Hindlimb muscle (tissue), 1 donor: ENCODE measurements at places on chromosomes 11 and 22. TPM values are rescaled to one million over a fixed set of nuclear protein-coding genes. Genes with fewer than 3 reads are reported as not detected.

Gene NOX4
- 2.9 TPM for polyA plus RNA-seq

Gene NELL1
- 3.2 TPM for polyA plus RNA-seq

Gene HEPN1
- 0.26 TPM for polyA plus RNA-seq

Gene ABCC8
- polyA plus RNA-seq, result 3.5 TPM

Gene TSGA10IP
- polyA plus RNA-seq, result 0.32 TPM

Gene IL17REL
- not detected for polyA plus RNA-seq

Gene TSPAN32
- 5.3 TPM for polyA plus RNA-seq

DNA sequence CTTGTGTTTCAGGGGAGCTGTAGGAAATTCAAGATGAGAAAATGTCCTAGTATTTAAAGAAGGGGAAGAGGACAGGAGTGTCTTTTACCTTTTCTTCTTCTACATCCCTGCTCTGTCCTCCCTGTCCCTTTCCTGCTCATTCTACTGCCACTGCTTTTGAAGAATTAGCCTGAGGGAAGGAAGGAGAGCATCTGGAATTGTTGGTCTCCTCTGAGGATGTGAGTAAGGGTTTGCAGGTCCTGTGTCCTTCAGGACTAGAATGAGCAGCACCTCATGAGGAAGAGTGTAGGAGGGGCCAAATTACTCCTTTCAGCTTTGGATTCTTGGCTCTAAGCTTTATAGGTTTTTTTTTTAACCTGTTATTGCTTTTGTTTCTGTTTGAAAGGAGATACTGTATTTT, 24.2 kb downstream of the SNU13 start:
- DNase-seq, result no peak

DNA sequence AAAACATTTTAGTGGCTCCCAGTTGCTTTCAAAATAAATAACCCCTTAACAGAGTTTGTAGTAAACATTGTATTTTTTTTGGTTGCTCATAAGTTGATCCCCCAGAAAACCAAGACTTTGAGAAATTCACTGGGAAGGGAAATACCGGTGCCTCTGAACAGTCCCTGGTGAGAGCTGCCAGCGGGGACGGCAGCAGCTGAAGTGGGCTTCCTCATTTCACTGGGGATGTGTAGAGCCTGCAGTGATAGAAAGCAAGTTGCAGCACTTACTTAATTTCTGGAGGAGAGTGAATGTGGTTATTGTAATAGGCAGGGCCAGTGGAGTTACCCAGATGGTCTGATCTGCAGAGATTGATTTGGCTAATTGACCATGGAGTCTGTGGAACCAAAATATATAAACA, 18.6 kb upstream of the MCHR1 start:
- no peak for DNase-seq

DNA sequence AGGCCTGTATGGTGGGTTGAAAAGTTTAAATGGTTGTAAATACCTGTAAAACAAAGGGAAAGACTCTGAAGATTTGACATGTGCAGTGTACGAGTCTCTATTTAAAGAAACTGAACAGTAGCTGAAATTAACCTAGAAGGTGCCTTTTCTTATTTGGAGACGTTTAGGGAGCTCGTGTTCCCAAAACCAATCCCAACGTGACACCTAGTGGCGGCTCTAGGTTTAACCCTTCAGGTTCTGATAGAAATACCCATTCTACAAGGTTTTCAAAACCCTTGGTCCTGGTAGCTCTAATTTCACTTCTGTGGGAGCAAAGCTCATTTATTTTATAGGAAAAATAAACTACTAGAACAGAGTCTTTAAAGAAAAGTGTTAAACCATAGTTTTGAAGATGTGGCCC, 258.3 kb downstream of the LRRC4C start:
- peak; percentile 2 for DNase-seq

DNA sequence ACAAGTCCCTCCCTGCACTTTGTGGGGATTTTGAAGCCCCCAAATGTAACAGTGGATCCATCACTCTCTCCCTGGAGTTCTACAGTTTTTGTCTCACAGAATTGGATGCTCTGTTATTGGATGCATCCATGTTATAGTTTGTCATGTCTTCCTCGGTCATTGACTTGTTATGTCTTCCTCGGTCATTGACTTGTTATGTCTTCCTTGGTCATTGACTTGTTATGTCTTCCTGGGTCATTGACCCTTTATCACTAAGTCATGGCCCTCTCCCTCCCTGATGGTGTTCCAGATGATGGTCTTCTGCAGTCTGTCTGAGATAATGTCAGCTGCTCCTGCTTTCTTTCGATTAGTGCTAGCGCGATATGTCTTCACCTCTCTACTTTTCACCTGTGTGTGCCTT, 981.5 kb downstream of the BRD1 start:
- DNase-seq, result no peak

DNA sequence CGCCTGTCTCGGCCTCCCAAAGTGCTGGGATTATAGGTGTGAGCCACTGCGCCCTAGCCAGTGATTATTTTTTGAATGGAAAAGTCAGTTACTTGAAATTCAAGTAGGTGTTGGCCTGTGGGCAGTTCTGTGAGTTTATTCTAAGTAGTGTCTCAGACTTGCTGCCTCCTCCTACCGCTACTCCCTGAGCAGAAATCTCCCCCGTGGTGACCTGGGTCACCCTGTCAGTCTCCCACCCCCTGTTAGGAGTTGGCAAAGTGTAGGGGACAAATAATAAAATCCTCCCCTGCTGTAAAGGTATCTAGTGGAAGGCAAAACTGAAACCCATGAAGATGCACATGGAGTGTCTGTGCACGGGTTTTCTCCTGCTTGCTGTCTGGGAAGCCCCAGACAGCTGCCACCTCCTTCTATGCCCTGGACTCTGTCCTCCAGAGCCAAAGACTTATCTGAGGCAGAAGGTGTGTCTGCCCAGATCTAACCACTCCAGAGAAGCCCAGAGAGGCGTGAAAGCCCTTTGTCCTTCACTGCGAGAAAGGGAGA, 26.3 kb downstream of the SNAP29 start:
- no peak for DNase-seq

DNA sequence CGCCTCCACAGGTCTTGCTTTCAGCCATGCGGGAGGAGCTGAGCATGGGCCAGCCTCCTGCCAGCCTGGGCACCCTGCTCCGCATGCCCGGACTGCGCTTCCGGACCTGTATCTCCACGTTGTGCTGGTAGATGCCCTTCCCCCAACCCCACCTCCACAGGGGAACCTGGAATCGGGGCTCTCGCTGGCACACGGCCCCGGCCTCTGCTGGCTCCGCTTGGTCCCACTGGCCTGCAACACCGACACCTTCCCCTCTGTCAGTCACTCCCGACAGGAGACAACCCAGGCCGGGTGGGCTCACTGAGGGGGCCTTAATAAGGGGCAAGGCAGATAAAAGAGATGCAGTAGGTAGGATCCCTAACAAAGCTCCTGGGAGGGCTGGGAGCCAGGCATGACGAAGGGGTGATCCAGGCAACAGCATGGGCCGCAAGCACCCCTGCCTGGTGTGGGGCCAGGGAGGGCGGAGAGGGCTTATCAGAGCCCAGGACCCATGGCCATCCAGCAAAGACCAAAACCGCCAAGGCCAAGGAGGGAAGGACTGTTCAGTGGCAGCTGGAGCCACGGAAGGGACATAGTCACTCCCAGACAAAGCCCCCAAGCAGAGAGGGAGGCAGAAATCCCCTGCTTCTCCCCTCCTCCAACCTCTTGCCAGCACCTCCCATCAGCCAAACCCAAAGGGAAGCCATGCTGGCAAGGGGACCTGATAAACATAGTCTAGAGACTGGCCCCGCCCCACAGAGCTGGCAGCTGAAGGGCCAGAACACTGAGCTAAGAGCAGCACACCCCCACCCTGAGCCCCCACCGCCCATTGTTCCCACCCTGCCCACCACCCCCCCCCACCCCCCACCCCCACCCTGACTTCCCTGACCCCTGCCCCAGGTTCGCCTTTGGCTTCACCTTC, 8.0 kb downstream of the SLC22A12 start:
- DNase-seq, result no peak

- no peak for DNase-seq
Measured at GRCh38 chr11:71946144-71946571, 17.3 kb downstream of the RNF121 start.

GRCh38 chr11:70105755-70106571, 27.8 kb downstream of the ANO1 start:
- peak; percentile 42 for DNase-seq

- no peak for DNase-seq
Measured at GRCh38 chr22:44109416-44109815, 71.3 kb upstream of the PARVG start.

- DNase-seq, result no peak
Measured at GRCh38 chr22:50310949-50311444, 3.6 kb upstream of the PLXNB2 start.

DNA sequence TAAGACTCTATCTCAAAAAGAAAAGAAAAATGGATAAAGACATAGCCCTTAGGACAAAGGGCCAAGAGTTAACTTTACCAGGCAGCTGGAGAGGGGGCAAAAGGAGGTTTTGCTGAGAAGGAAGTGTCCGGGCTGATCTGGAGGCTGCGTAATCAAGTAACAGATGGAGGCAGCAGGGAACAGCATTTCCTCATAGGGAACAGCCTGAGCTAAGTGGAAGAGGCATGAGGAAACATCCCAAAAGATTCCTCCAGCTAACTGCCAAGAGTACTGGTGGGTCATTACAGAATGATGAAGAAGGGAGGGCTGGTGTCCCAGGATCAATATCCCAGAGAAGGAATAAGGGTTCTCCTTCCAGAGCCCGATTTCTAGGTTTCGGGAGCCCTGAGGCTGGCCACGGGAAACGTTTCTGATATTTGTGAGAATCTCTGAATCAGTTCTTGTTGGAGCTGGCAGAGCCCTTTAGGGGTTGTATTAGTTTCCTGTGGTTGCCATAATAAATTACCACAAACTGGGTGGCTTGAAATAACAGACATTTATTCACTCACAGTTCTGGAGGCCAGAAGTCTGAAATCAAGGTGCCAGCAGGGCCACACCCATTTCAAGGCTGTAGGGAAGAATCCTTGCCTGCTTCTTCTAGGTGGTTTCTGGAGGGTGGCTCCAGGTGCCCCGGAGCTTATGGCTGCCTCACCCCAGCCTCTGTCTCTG, 21.2 kb downstream of the LIF start:
- DNase-seq, result no peak

DNA sequence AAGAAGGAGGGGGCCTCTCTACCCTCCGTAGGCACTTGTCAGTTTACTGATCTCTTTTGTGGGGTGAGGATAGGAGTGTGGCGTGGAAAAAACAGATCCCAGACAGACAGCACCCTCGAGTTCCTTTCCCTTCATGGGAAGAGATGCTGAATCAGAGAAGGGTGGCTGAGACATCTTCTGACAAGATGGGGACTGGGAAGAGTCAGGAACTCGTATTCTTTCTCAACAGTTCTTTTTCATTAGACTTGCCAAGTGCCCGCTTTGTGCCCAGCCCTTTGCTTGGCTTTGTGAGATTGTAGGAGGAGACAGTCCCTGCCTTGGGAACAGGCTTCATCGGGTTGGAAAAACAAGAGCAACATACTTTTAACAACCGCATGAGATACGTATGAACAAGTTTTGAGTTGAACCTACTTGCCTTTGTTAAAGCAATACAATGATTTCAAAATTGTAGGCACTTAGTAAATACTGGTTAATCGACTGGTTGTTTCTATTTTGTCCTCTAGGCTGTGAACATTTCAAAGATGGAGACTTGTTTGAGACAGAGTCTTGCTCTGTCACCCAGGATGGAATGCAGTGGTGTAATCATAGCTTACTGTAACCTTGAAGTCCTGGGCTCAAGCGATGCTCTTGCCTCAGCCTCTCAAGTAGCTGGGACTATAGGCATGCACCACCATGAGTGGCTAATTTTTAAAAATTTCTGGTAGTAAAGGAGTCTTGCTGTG, 1.1 kb downstream of the RRM1 start:
- DNase-seq, result peak; percentile 11
